ENCODE measurements at places on chromosomes 16 and 17.
A peak's percentile ranks its signal among the peaks of the same experiment; 100 is the strongest.

DNA sequence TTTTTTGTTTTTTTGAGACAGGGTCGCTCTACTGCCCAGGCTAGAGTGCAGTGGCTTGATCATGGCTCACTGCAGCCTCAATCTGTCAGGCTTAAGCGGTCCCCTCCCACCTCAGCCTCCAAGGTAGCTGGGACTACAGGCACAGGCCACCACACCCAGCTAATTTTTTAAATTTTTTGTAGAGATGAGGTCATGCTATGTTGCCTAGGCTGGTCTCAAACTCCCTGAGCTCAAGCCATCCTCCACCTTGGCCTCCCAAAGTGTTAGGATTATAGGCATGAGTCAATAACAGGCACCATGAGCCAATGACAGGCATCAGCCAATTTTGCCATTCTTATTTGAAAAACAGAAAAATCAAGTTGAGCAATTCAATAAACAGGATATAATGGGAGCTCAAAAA lies 125.0 kb downstream of the SPAG9 start:
- no peak for DNase-seq

GRCh38 chr17:41406205-41406604 lies 8.8 kb upstream of the KRT31 start:
- no peak for DNase-seq

- no peak for DNase-seq
Observed at GRCh38 chr17:77558846-77559626, 399.5 kb upstream of the TNRC6C start.

- no peak for DNase-seq
Observed at GRCh38 chr16:67383284-67383683, 10.0 kb downstream of the TPPP3 start.

DNA sequence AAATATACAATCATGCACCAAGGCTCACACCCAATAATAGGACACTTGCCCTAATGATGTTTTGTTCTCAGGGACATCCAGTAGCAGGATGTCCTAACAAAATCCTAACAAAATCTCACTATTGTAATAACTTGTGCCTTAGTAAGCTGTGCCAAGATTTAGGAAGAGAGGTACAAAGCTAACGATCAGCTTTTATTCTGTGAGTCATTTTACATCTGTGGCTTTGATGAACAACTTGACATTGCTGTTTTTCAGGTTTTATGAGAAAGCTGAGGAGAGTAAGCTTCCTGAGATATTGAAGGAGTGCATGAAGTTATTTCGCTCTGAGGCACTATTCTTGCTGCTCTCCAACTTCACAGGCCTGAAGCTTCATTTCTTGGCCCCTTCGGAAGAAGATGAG lies 18.9 kb downstream of the OGFOD1 start:
- no peak for DNase-seq

DNA sequence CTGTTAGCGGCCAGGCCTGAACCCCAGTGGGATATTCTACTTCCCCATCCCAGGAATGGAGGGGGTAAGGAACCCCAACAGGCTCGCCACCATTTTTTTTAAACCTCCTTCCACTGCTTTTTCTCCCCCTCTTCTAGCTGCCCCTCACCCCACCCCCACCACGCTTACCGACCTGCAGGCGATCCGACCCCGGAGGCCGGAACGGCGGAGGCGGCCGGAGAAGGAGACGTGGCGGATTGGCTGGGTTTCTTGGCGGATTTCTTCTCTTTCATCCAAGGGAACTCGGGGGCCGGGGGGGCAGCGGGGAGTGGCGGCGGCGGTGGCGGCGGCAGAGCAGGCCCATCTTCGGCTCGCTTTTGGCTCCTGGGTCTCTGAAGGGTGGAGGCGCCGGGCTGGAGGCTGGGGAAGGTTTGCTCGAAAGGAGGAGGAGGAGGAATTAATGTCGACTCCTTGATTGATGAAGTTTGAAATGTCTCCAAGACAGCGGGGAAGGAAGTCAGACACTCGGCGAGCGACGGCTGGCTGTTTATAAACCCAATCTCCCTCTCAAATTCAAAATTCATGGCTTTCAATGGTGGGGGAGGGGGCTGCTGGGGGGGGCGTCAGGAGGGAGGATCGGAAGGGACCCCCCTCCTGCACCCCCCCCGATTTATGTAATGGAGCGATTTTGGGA lies 424 bp downstream of the HOXB2 start:
- peak; percentile 56 for DNase-seq

- no peak for DNase-seq
Observed at GRCh38 chr16:22324787-22325597, 27.8 kb downstream of the POLR3E start.

DNA sequence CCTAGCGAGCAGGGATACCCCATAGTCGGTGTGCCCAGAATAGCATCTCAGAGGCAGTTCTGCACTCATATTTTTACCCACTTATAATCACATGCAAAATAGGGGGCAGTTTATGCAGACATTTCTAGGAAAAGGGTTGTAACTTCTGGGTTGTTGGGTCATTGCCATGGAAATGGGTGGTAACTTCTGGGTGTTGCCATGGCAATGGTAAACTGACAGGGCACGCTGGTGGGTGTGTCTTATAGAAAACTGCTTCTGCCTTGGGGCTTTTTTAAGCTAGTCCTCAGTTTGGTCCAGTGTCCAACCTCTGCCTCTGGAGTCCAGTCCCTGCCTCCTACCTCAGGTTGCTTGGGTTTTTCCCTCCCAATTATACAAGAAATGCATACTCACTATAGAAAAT lies 7.4 kb upstream of the SPAG9 start:
- DNase-seq = no peak

GRCh38 chr17:622356-622755 lies 92.3 kb downstream of the VPS53 start:
- no peak for DNase-seq

- no peak for DNase-seq
Observed at GRCh38 chr17:50618300-50618699, 16.4 kb upstream of the ABCC3 start.

GRCh38 chr16:53073022-53073421 lies 18.2 kb downstream of the CHD9 start:
- no peak for DNase-seq

DNA sequence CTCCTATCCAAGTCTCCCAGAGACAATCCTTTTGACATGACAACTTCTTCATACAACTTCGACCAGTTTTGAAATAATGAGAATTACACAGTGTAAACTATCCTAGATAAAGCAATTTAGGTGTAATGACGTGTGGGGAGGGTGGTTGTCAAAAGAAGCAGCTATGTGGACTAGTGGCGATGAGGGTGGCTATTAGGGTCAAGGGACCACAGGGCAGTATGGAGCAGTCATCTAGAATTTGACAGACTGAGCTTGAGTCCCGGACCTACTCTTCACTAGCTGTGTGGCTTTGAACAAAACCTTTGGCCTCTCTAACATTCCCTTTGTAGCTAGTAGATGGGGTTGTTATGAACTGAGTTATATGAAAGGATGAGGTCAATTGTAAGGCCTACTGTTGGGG lies 247.1 kb downstream of the HAPSTR1 start:
- no peak for DNase-seq

DNA sequence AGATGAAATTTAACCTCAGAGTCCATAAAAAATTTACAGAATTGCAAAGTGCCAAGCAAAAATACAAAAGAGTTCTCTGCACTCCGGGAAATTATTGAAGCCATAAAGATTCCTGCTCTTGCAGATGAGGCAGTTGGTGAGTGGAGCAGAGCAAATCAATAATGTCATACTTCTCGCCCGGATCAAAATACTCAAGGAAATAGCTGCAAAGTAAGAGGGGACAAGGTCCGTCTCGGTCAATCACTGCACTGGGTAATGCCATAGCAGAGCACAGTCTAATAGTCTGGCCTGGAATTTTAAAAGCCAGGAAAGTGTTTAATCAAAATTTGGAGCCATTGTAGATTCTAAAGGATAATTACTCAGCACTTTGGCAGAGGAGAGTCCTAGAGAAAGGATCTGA lies 58.9 kb downstream of the GP2 start:
- no peak for DNase-seq

DNA sequence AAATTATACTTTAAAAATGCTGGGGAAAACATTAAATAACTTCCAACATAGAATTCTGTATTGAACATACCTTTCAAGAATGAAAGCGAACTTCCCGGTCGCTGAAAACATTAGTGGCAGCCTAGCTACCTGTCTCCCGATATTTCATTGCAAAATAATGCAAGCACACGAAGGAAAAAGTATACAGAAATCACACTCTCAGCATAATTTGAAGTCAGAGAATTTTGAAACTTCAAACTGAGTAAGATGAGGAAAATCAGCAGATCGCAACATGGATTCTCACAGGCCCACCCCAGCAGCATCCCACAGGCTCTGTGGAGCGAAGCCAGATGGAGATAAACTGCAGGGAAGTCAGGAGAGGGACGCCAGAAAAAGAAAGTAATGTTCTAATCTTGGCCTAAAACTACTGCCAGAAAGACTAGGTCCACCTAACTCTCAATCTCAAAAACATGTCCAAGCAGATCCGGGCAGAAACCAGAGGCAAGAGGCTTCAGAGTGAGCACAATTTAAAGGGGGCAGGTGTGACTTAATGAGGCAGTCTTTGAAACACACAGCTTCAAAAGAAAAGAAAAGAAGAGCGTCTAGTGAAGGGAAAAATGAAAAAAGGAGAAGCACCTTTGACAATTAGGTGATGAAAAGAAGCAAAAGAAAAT lies 4.8 kb upstream of the GOSR1 start:
- DNase-seq = no peak

- DNase-seq = no peak
Observed at GRCh38 chr17:16343569-16343968, 9.7 kb downstream of the CENPV start.

DNA sequence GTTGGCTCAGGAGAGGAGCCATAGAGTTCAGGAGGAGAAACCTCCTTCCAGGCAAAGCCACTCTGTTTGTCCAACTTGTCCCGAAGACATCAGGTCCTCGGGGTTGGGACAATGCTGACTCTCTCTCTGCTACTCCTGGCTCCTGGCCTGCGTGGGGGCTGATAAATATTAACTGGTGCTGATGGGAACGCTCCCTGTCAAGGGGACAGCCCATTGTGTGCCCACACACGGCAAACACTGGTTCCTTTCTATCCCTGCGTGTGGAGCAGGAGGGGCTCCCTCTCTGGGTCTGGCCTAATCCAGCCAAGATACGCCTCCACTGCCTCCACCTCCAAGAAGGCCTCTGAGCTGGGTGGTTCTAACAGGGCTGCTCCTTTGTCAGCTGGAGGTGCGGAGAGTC lies 4.4 kb downstream of the KIF19 start:
- DNase-seq = no peak

- DNase-seq = no peak
Observed at GRCh38 chr17:19003543-19004420, 782 bp downstream of the FAM83G start.

DNA sequence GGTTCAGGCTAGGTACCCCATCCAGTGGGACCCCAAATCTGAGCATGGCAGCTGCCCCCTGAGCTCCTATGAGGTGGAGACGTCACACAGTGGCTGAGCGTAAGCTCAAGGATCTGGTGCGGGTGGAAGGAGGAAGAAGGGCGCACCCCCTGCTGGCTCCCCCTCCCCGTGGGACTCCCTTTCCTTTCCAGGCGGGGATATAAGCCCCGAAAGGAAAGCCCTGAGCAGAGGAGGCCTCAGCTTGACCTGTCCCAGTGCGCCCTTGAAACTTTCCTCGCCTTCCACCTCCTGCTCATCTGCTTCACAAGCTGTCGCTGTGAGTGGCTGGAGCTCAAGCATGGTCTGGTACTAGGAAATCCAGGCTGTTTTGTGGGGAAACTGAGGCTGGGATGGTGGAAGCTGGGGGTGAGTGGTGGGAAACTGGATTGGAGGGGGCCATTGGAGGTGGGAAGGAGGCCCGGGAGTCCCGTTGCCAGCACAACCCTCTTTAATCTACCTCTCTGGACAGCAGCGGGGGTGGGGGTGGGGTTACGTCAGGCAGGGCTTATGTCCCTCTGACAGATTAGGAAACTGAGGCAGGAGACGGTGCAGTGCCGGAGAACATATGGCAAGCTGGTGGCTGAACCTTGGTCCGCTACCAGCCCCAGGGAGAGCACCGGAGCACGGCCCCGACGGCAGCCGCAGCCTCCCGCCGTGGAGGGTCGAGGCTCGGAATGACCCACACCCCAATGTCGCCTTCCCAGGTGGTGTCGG lies 92.3 kb upstream of the TMEM97 start:
- no peak for DNase-seq
